Prostate gland (tissue), 2 donors: ENCODE measurements at places on chromosomes 6 and 20. TPM values are rescaled to one million over a fixed set of nuclear protein-coding genes. Genes with fewer than 3 reads are reported as not detected.

Gene SGK1
- 243 TPM for total RNA-seq

- H3K27me3 ChIP-seq = no peaks in the 10 kb centered on the region
- no peak for DNase-seq
- no peaks in the 10 kb centered on the region for H3K36me3 ChIP-seq
Measured at GRCh38 chr6:105112577-105112976, 67.2 kb downstream of the POPDC3 start.

Gene FERMT1
- 14.0 TPM for total RNA-seq

DNA sequence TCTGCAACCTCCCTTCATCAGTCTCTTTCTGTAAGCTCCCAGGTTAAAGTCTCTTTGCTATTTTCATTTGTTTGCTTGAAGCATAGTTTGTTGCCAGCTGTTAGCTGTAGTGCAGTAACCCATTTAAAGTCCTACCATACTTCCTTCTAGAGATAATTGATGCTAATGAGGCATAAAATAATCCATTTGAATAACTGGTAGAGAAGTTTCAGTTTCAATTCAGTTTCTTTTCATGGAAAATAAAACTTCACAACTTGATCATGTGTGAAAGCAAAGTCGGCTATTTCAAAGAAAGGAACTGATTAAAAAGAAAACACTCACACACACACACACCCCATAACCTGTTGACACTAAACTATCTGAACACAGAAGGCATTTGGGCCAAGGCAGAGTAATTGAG lies 68.5 kb upstream of the TENT5A start:
- no peaks in the 10 kb centered on the region for H3K36me3 ChIP-seq
- no peak overlapping the region for H3K27ac ChIP-seq
- no peak overlapping the region for H3K4me3 ChIP-seq
- H3K27me3 ChIP-seq = no peaks in the 10 kb centered on the region
- DNase-seq = no peak

GRCh38 chr6:159103396-159104162 lies 58.8 kb upstream of the TAGAP start:
- no peaks in the 10 kb centered on the region for H3K36me3 ChIP-seq
- H3K27me3 ChIP-seq = no peaks in the 10 kb centered on the region
- H3K4me3 ChIP-seq = no peak overlapping the region
- H3K4me1 ChIP-seq = no peaks in the 10 kb centered on the region
- no peak overlapping the region for H3K27ac ChIP-seq
- no peak for DNase-seq

Gene STX16
- 34.3 TPM for total RNA-seq
